ENCODE measurements at places on chromosomes 6 and 20.

DNA sequence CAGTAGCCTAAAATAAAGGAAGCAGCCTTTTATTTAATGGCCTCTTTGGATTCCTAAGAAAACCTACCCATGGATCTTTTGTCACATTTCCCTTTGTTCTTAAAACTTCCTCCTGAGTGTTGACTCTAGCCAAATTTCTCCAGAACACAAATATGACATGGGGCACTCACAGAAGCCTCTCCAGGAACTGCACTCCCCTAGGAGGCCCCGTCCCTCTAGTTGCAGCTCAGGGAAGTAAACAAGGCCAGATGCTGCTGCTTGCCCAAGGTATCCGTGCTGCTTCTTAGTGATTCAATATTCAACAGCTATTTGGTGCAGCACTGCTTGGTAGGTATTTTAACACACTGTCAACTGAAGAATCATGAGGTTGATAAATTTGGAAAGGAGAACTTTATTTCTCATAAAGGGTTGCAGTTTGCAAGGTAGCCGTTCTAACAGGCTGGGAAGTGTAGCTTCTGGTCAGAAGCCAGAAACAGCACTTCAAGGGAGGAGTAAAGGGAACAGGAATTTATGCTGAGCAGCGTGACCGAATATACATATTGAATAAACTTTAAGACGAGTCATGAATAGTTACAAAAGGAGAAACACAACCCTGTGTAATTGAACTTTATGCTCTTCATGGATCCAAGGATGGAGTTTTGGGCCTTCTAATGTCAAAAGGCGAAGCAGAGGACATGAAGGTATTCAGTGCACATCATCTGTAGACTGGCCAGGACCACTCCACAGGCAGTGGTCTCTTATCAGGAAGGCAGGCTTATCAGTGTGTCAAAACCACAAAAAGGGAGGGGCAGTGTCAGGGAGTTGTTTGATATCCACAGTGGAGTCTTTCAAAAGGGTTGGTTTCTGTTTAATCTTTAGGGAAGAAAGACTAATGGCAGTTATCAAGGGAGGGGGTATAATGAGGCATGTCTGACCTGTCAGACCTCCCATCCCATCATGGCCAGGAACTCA is 63.3 kb downstream of the CD24 start:
- no peak for DNase-seq

GRCh38 chr20:4326195-4327065 is 311.1 kb upstream of the RNF24 start:
- DNase-seq: no peak

DNA sequence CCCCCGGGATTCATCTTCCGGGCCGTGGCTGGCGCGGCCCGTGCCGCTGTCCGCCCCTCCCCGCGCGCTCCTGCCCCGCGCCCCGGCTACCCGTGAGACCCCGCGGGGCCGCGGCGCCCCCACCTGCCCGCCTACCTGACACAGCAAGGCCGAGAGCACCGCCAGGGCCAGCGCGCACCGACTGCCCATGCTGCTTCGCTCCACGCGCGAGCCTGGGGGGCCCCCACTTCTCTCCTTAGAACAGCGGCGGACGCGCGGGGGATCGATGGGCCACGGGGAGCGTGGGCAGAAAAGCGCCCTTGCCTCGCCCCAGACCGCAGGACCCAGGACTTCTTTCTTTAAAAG is 955 bp downstream of the DLL1 start:
- no peak for DNase-seq

DNA sequence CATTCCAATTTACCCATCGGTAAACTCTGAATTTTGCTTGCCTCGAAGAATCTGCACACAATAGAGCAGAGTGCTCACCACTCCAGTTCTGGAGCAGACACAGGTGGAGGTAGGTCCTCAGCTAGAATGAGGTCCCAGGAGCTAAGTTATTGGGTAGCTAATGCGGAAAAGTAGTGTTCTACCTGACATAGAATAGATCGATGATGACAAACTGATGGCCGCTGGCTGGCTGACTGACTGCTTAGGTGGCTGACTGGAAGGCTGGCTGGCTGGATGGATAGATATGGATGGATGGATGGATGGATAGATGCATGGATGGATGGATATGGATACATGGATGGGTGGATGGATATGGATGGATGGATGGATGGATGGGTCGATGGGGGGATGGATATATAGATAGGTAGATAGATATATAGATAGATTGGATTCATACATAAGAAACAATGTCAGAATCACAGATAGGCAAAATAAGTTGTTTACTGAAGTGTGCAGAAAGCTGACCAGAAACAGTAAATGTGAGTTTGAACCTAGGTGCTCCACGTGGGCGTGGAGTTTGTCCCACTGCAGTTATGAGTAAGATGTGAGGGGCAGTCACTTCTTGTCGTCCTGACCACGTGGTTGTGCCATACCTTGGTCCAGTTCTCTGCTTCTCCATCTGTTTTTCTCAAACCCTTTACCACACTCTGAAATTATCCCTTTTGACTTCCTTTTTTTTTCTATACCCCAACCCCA is 62.1 kb downstream of the TBXT start:
- no peak for DNase-seq
